Stimulated activated CD4-positive, alpha-beta T cell treated with anti-CD3 and anti-CD28 coated beads, Interleukin-1b, Interleukin-23, amount 100 ng/mL, for 4 hours (primary cell): ENCODE measurements at places on chromosomes 3 and 15.

DNA sequence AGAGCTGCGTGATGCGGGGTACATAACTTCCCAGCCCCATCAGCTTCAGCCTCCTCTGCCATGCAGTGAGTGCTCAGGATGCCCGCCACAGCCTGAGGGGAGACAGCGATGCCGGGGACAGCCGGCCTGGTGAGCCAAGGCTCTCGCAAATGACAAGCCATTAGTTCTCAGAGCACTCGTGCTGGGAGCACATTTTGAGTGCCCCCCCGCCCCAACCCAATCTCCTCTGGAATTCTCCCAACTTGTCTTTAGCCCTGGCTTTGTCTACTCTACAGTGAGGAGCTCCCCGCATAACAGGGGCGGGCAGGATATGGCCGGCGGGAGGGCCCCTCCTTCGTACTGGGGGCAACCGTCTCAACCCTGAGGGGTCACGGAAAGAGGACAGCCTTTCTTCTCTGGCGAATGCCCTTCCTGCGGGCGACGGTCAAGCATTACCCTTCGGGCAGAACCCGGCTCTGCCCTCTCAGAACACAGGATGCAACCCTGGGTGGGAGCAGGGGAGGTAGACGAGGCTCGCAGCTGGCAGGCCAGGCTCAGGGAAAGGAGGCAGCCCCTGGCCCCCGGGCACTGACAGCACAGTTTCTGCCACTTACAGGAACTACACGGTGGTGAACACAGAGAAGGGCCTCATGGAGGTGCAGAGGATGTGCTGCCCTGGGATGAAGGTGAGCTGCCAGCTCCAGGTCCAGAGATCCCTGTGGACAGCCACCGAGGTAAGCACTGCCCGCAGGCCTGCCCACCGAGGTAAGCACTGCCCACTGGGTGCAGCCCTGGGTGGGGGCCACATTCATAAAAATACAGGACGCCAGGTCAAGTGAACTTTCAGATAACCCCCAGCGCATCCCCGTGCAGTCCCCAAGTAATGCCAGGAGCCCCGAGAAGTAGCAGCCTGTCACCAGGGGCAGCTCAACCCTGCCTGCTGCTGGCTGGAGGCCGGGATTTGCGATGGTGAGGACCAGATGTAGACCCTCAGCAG is 141.7 kb downstream of the LRRK1 start:
- DNase-seq, result no peak

DNA sequence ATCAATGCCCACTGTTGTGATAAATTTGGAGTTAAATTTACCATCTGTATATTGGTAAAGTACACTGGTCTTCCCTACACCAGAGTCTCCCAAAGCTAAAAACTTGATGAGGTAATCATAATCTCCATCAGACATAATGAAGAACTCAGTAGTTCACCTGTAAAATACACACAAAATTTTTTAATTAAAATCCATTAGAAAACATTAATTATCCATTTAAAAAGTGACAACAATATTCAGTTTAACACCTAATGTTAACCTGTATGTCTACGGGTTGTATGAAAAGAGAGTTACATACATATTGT is 38.0 kb upstream of the RSL24D1 start:
- DNase-seq, result no peak

GRCh38 chr15:101062471-101063171 is 143.5 kb downstream of the LRRK1 start:
- no peak for DNase-seq

DNA sequence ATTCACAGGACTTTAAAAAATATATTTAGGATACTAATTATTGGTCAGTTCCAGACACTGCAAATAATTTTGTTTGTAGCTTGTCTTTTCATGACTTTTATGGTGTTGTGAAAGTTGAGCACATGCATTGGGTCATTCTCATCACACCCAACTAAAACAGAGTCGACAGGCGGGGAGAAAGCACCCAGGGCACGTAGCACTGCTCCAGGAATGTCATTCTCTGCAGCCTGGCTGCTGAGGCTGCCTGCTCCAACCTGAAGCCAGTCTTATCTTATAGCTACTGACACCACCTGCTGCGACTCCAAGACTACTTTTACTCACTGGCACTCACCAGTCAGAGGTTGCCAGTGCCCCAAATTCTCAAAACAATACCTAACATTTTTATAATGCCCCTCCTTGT is 56.9 kb downstream of the ACAD9 start:
- DNase-seq, result no peak

- DNase-seq, result no peak
Measured at GRCh38 chr3:74617776-74618175, 3.3 kb upstream of the CNTN3 start.

- no peak for DNase-seq
Measured at GRCh38 chr3:156728267-156728985, 54.0 kb downstream of the TIPARP start.

DNA sequence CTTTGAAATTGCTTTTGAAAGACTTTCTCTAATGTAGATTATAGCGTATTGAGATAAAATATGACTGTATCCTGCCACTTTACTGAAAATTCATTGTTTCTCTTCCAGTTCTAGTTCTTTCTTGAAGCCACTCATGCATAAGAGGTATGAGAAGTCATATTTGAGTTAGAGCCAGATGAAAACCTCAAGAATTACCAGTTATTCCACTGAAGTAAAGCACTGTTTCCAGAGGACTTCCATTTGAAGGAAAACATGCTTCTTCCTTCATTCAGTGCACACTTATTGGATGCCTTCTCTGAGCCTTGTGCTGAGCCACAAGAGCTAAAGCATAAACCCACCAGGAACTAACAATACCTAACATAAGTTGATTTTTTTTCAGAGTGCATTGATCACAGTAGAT is 513.4 kb downstream of the ZNF385D start:
- DNase-seq, result no peak

- no peak for DNase-seq
Measured at GRCh38 chr3:52246728-52247408, 1.3 kb downstream of the PPM1M start.

DNA sequence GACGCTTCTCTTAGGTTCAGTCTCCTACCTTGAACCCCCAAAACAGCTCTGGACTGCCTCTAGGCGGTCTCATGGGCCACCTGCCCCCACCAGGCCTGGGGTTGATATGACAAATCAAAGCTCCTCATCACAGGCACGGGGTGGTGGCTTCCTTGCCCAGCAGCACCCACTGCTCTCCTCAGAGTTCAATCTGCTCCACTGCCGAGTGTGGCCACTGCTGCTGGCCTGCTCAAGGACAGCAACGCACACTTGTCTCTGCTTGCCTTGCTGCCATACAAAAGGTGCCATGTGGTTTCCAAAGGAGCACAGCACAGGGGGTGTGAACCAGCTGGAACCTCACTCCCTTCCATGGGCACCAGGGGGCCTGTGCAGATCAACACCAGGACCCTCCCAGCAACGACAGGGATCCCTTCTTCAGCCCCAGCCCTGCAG is 10.2 kb downstream of the KBTBD13 start:
- no peak for DNase-seq

- DNase-seq, result no peak
Measured at GRCh38 chr3:20046556-20046955, 6.3 kb downstream of the KAT2B start.

DNA sequence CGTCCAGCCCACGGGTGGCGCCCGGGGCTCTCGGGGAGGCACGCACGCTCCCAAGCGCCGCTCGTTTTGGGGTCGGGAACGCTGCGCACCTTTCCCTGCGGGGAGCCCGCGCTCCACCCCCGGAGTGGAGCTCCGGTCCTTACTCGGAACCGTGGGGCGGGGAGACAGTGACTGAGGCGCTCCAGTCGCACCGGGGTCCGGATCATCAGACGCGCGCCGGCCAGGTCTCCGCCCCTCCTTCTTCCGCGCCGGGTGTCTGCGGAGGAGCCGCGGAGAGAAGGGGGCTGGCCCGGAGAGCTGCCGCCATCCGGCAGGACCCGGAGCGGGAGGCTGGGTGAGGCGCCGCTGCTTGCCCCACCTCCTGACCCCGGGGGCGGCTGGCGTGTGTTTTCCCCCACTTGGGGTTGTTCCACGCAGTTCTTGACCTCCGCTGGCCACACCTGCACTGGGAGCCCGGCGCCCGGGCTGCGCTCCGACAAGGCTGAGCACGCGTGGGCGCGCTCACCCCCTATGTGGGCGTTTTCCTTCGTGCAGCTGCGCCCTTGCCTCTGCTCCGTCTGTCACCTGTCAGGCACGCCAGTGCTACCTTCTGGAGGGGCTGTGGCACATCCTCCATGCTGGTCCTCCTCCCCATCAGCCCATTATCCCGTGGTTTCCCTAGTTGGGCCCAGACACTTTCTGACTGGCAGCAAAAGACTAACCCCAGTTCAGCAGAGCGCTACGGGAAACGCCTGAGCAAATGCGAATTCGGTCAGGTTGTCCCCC is at the start of gene MCF2L2:
Gene MCF2L2, minus strand, starts transcription at position 173 of the 765 bp plus-strand sequence. CDS start 642 bp downstream, outside the sequence.
- DNase-seq, result peak; percentile 65

- no peak for DNase-seq
Measured at GRCh38 chr3:64170270-64170669, 55.0 kb downstream of the PRICKLE2 start.

DNA sequence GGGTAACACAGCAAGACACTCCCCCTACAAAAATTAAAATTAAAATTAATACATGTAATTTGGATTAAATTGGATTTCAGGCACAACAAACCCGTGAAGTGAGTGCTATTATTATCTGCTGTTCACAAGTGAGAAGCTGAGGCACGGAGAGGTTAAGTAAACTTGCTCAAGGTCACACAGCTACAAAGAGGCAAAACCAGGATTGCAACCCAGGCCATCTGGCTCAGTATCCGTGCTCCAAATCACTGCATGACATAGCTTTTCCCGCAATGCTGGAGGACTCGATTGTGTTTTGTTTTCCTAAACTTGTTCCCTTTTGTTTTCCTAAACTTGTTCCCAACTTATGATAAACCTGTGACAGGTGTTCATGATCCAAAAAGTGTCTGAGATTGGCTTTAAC is 19.9 kb upstream of the C15orf39 start:
- no peak for DNase-seq

DNA sequence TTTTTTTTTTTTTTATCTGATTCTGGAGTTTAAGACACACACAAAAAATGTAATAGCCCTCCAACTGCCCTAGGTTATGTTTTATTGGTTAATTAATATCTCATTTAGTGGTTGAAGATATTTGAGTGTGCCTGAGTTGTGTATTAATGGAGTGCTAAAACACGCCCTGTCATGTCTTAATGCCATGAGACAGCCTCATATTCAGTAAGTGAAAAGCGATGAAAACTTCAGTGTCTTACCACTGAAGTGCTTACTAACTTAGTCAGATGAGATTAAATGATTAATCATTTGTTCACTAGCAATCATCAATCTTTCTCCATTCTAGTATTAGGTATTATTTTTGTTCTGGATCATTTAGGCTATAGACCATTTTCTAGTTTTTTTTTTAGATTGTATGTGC is 544.7 kb upstream of the ROBO2 start:
- DNase-seq, result no peak

GRCh38 chr3:29207427-29207826 is 73.4 kb upstream of the RBMS3 start:
- no peak for DNase-seq

GRCh38 chr3:16693820-16694219 is 88.6 kb upstream of the DAZL start:
- no peak for DNase-seq

DNA sequence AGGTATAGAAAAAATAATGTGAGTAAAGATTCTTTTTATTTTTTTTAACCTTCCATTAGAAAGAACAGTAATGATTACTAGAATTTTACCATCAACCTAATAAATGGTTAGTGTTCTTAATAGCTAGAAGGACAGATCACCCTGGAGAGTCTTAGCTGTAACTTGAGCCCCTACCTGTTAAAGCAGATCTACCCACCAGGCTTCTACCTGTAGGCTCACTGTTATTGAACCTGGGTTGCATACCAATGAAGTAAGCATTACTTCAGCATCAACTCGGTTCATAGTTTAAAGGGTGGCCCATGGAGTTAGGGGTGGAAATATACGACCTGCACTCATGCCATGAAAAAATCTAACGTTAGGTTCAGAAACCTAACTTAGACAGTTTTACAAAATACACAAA is 280.4 kb downstream of the BBX start:
- no peak for DNase-seq

- DNase-seq, result no peak
Measured at GRCh38 chr3:146091397-146091796, 69.6 kb downstream of the PLOD2 start.

DNA sequence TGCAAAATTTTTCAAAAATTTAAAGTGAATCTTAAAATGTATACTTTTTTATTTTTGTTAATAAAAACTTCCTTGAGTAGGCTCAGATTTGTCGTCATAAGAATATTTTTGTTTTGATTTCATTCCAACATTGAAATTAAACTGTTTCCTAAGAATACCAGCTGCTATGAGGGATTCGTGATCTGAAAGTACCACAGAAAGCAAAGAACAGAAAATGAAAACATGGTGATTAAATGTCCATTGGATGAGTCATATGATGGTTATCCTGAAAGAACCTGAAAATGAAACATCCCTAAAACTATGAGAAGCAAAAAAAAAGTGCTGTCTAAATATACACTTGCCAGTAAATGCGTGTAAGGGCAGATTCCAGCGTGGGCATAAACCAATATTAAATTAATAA is 143.8 kb downstream of the GMNC start:
- no peak for DNase-seq

- DNase-seq, result no peak
Measured at GRCh38 chr15:85646538-85647091, 148.1 kb downstream of the KLHL25 start.

DNA sequence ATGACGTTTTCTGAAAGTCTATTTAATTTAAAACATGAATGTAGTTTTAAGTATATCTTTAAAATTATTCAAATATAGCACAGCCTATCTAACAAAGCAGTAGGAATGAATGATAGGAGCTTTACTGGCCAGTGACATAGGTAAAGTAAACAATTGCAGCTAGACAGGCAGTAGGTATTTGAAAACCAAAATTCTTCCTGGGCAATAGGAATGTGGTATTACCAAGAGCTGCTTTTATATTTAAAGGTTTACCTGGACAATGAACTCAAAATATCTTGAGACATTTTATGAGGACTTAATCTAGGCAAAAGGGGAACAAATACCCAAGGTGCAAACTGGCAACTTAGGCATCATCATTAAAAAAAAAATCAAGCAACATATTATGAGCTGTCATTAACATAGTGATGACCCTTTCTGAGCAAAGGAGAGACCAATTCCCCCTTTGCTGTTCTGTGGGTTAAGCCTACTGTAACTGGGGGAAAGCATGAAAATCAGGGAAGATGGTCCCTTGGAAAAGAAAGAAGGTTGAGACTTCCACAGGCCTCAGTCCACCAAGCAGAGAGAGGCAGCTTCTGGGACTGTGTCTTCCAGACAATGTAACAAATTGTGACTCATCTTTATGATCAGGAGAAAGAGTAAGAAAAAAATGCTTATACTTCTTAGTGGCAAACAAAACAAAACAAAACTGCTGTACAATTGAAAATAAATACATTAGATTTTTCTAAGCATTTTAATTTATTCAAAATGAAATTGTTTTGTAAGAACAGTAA is 12.9 kb downstream of the ISL2 start:
- DNase-seq, result no peak

- no peak for DNase-seq
Measured at GRCh38 chr15:69511015-69511414, 58.4 kb downstream of the RPLP1 start.

- DNase-seq, result no peak
Measured at GRCh38 chr3:38141173-38141951, 2.9 kb downstream of the MYD88 start.
